Chondrocyte (in vitro differentiated cells): ENCODE measurements at places on chromosomes 16 and 17. TPM values are rescaled to one million over a fixed set of nuclear protein-coding genes. Genes with fewer than 3 reads are reported as not detected.

- H3K4me3 ChIP-seq = no peak overlapping the region
- H3K36me3 ChIP-seq = no peaks in the 10 kb centered on the region
Measured at GRCh38 chr16:27823421-27823820, 240.1 kb downstream of the GSG1L start.

- no peaks in the 10 kb centered on the region for H3K27me3 ChIP-seq
- no peak overlapping the region for H3K27ac ChIP-seq
- H3K4me3 ChIP-seq = no peak overlapping the region
- no peaks in the 10 kb centered on the region for H3K36me3 ChIP-seq
- no peaks in the 10 kb centered on the region for H3K4me1 ChIP-seq
Measured at GRCh38 chr17:26774291-26775218, 519.4 kb upstream of the WSB1 start.

UBB gene
- 1,031 to 1,215 TPM (median 1,058 TPM) in 3 replicates for total RNA-seq

GRCh38 chr17:76271669-76272540 lies 6.8 kb downstream of the UBALD2 start:
- no peak overlapping the region for H3K27ac ChIP-seq
- no peaks in the 10 kb centered on the region for H3K36me3 ChIP-seq
- peaks cover 13% of the 10 kb centered on the region for H3K4me1 ChIP-seq
- no peak for DNase-seq
- H3K4me3 ChIP-seq = no peak overlapping the region
- H3K27me3 ChIP-seq = no peaks in the 10 kb centered on the region
